HepG2 (cell line): ENCODE measurements at places on chromosomes 7 and 10. TPM values are rescaled to one million over a fixed set of nuclear protein-coding genes. Genes with fewer than 3 reads are reported as not detected.

Gene CYP2C19
- total RNA-seq = not detected in 2 replicates

Gene OPALIN
- not detected in 2 replicates for total RNA-seq

Gene OR2A1
- total RNA-seq = not detected in 2 replicates

Gene NPFFR1
- under 0.01 TPM in 1 of 2 replicates, not detected in the other for total RNA-seq

DNA sequence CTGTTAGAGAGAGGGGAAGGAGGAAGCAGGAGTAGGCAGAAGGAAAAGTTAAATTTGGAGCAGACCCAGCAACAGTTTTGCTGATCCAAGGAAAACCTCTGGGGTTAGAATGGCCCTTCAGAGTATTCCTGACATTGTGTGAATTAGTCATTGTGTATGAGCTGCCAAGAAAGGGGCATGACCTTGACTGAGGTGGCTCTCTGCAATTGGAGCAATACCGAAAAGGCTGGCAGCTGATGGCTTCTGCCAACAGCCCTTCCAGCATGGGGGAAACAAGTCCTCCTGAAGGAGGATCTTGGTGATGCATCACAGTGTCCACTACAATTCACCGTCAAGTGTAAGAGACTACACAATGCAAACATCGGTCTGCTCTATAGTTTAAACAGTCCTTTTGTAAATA, 20.6 kb upstream of the WASL start:
- H3K27me3 ChIP-seq = no peaks in the 10 kb centered on the region
- peak; percentile 22 for DNase-seq
- no peaks in the 10 kb centered on the region for H3K36me3 ChIP-seq
- no peak overlapping the region for H3K4me3 ChIP-seq
- no peak overlapping the region for H3K27ac ChIP-seq

GRCh38 chr10:16905320-16905719, 88.1 kb upstream of the RSU1 start:
- H3K36me3 ChIP-seq = no peaks in the 10 kb centered on the region
- no peak overlapping the region for H3K27ac ChIP-seq
- H3K4me1 ChIP-seq = no peaks in the 10 kb centered on the region
- H3K27me3 ChIP-seq = no peaks in the 10 kb centered on the region
- DNase-seq = no peak
- no peak overlapping the region for H3K4me3 ChIP-seq

DNA sequence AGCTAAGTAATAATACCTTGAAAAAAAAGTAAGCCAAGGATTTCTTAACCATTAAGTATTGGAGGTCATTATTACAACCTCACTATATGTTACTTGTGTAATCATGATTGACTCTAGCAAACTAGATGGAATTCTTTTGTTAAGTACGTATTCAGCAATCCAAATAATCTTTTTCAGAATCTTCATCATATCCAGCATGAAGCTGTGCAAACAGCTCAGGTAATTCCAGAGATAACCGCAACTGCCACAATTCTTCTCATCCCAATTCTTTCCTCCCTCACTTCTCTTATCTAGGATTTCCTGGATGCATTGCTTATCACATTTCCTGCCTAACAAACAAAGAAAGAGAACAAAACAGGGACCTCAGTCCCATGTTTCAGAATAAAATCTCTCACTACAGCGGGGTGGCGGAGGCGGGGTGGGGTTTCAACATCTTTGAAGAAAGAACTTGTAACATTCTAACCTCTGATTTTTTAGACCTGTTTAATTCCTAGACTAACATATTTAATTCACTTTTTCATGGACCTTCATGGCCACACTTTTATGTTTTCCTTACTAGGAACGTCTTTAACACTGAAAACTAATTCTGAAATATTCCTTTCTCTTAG, 156.5 kb downstream of the POM121L12 start:
- no peaks in the 10 kb centered on the region for H3K36me3 ChIP-seq
- no peaks in the 10 kb centered on the region for H3K27me3 ChIP-seq
- no peak overlapping the region for H3K27ac ChIP-seq
- no peak overlapping the region for H3K4me3 ChIP-seq
- DNase-seq = no peak

GRCh38 chr10:106997721-106998120, 166.8 kb downstream of the SORCS1 start:
- H3K4me1 ChIP-seq = no peaks in the 10 kb centered on the region
- H3K36me3 ChIP-seq = no peaks in the 10 kb centered on the region
- H3K4me3 ChIP-seq = no peak overlapping the region
- H3K27me3 ChIP-seq = no peaks in the 10 kb centered on the region

- H3K4me1 ChIP-seq = peaks cover 6% of the 10 kb centered on the region; the same call in 1 of the 2 replicates
- no peaks in the 10 kb centered on the region for H3K36me3 ChIP-seq
- no peak for DNase-seq
- peaks cover 36% of the 10 kb centered on the region for H3K27me3 ChIP-seq
- H3K27ac ChIP-seq = no peak overlapping the region
These were observed 1.6 kb downstream of the HTR7 start for GRCh38 chr10:90856261-90856660.

DNA sequence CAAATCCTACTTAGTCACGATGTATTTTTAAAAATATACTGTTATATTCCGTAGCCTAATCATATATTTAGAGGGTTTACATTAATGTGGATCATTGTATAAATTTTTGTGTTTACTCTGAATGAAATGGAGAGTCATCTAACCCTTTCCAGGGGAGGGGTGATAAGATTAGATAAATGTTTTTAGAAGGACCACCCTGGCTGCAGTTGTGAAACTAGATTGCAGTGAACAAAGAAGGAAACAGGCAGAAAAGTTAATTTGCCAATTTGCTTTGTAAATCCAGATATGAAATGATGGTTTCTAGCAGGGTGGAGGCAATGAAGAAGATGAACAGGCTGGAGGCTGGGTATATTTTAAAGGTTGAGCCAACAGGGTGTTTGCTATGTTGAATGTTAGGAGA, 477.7 kb upstream of the ZMIZ1 start:
- peaks cover 42% of the 10 kb centered on the region for H3K4me1 ChIP-seq
- H3K27ac ChIP-seq = no peak overlapping the region
- H3K36me3 ChIP-seq = no peaks in the 10 kb centered on the region

GRCh38 chr10:79058899-79059841, 9.6 kb upstream of the ZMIZ1 start:
- peaks cover 99% of the 10 kb centered on the region for H3K4me1 ChIP-seq
- H3K27ac ChIP-seq = peak overlapping the region; percentile 91
- H3K36me3 ChIP-seq = no peaks in the 10 kb centered on the region
- H3K27me3 ChIP-seq = no peaks in the 10 kb centered on the region
- peak; percentile 96 for DNase-seq

- DNase-seq = no peak
- no peaks in the 10 kb centered on the region for H3K27me3 ChIP-seq
- H3K27ac ChIP-seq = no peak overlapping the region
- no peaks in the 10 kb centered on the region for H3K4me1 ChIP-seq
- H3K36me3 ChIP-seq = no peaks in the 10 kb centered on the region
- no peak overlapping the region for H3K4me3 ChIP-seq
These were observed 177.5 kb downstream of the TWIST1 start for GRCh38 chr7:18939771-18940592.

GRCh38 chr7:81632418-81632817, 137.4 kb downstream of the HGF start:
- H3K27ac ChIP-seq = no peak overlapping the region
- no peaks in the 10 kb centered on the region for H3K36me3 ChIP-seq
- DNase-seq = no peak
- H3K4me1 ChIP-seq = no peaks in the 10 kb centered on the region
